ENCODE measurements at places on chromosomes 5 and 9.

DNA sequence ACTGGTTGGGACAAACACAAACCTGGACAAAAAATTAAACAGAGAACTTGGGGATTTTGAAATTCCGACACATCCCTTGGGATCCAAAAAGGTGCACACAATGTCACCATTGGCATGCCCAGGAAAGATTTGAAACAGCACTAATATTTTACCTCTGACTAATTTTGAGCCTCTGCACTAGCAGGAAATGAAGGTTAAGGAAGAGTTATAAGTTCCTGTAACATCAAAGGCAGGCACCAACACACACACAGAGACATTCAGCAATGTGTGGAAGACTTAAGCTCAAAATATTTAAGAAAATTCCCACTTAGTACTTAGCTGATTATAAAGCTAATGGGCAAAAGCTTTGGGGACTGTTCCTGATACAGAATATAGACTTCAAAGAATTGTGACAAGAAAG, 247.0 kb downstream of the CDH9 start:
- no peak for DNase-seq

- DNase-seq = no peak
Observed at GRCh38 chr5:126640866-126641265, 40.1 kb downstream of the PHAX start.

- no peak for DNase-seq
Observed at GRCh38 chr5:149319174-149319573, 26.1 kb upstream of the GRPEL2 start.

GRCh38 chr9:37010180-37010579, 23.9 kb downstream of the PAX5 start:
- no peak for DNase-seq

DNA sequence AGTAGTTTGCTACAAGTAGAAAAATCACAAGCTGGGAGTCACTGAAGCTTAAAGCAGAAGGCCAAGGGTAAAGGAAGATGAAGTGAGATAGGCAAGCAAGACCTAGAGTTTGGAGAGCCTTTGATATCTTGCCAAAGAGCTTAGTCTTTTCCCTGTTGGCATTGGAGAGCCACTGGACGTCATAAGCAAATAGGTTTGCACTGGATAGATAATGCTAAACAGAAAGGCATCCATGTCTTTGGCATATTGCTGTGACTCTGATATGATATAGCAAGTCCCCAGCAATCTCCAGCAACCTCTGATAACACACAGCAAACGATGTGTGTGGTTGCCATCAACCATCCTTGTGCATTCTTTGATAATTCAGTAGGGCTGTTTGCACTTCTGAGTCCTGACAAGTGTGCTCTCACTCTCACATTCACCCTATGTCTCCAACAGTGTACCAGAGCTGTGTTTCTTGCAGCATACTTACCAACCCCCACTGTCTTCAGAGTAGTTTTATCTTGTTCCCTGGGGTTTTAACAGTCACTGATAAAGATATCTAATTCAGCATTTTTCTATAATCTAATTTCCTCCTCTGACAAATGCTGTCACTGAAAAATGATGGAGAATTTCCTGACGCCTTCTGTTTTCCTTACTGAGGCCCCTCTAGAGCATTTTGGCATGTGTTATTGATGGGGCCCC, 16.9 kb upstream of the FREM1 start:
- no peak for DNase-seq

DNA sequence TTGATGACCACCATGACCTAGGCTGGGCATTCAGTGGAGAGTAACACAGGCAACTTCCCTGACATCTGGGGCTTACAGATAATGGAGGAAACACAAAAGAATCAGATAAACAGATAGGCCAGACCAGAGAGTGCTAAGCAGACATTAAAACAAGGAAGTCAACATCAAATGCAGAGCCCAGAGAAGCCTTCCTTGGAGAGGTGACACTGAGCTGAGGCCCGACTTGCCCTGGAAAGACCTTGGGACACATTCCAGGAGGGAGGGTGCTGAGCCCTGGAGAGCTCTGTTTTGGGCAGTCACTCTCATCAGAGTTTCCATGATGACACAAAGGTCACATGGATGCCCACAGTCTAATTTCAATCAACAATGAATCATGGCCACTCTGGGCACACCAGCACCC, 31.9 kb upstream of the C5orf58 start:
- no peak for DNase-seq

GRCh38 chr9:89022001-89022759, 30.9 kb downstream of the S1PR3 start:
- no peak for DNase-seq

- no peak for DNase-seq
Observed at GRCh38 chr5:53631251-53631650, 70.8 kb downstream of the NDUFS4 start.

GRCh38 chr5:143128412-143129071, 274.9 kb downstream of the NR3C1 start:
- no peak for DNase-seq

- no peak for DNase-seq
Observed at GRCh38 chr9:106581973-106582372, 281.0 kb upstream of the ZNF462 start.

DNA sequence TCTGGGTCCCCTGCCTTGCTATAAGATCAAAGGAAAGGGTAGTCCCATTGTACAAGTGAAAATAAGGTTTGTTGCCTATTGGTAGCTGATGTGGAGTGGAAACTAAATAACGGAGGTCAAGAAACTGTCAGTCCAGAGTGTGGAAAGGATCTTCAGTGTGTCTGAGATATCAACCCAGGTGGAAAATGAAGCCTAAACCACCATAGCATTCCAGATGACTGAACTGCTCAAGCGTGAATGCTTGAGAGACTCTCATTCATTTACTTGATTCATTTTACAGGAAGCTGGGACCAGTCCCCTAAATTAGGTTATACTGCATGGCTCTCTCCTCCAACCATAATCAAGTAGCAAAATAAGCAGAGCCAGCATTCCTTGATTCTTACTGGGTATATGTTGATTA, 116.0 kb upstream of the SLC28A3 start:
- DNase-seq = no peak

DNA sequence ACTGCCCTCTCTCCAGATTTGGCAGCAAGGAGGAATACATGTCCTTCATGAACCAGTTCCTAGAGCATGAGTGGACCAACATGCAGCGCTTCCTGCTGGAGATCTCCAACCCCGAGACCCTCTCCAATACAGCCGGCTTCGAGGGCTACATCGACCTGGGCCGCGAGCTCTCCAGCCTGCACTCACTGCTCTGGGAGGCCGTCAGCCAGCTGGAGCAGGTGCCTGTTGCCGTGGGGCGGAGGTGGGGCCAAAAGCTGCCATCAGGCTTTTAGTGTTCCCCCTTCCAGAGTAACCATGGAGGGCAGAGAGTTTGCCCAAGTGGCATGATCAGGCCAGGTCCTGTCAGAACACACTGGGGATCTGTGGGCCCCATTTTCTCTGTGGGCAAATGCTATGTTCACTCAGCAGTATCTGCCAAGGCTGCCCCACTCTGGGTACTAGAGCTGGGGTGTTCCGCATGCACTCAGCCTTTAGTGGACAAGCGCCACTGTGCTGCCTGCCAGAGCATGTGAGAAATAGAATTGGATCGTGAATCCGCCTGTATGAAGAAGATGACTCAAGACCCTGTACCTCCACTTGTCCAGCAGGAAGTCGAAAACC, 117.1 kb downstream of the DAB2IP start:
- DNase-seq = no peak

DNA sequence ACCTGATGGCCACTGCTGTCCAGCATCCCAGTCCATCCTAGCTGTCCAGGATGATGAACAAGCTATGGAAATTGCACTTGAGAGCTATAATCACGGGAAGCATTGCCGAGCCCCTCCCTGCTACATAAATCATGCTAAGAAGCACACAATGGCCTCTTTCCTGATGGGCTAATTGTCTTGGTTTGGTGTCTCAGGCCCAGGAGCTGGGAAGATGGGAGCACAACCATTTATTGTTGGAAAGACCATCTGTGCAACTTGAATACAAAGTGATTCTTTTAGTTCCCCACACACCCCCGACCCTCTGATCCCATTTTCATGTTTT, 80.4 kb downstream of the RGS3 start:
- no peak for DNase-seq

GRCh38 chr5:143044265-143044664, 274.1 kb downstream of the ARHGAP26 start:
- DNase-seq = no peak

DNA sequence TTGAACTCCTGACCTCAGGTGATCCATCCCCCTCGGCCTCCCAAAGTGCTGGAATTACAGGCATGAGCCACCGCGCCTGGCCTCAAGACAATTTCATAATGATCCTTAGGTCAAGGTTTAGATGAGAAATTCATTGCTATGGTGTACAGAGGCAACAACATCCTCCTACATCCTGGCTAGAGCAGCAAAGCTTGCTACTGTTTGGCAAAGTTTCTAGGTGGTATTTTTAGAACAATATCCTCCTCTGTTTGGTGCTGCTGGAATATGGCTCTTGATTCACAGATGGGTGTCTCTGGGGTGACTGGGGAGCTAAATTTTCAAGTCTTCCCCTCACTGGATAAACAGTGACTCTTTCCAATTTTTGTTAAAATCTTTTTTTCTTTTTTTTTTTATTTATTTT, 30.6 kb downstream of the CRHBP start:
- DNase-seq = no peak

GRCh38 chr9:15416880-15417279, 5.8 kb upstream of the SNAPC3 start:
- DNase-seq = no peak

- DNase-seq = no peak
Observed at GRCh38 chr5:28766565-28767158, 1728.3 kb upstream of the CDH9 start.

- no peak for DNase-seq
Observed at GRCh38 chr9:92894711-92895362, 17.0 kb upstream of the ZNF484 start.

DNA sequence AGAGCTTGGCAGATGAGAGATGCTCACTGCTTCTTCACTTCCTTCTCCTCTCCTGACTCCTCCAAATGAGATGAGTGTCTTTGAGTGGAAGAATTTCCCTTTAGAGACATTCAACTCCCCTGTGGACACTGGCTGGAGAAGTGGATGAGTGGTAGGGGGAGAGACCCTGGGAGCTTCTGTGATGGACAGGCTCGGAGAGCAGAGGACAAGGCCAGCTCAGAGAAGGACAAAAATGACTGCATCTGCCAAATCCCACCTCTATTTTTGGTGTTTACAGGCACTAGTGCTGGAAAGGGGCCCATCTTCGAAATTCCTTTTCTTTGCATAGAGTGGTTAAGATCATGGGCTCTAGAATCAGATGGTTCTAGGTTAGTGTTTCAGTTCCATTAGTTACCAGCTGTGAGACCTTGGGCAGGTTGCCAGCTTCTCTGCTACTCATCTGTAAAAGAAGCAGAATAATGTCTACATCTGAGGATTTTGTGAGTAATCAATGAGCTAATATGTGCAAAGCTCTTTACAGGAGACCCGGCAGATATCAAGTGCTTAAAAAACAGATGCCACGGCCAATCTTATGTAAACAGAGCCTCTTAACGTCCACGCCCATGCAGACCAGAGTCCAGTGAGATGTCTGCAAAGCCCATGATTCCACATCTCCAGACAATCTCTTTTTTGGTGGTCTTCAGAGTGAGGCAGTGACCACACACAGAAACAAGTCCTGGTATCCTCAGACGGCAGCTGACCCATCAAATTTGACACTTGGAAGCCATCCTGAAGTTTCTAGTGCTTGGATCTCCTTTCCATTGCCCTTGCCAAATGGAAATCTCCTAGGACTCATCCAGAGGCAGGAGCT, 13.6 kb upstream of the COL27A1 start:
- no peak for DNase-seq

All from NCI-H187 treated with DMSO at 0.1 percent for 48 hours (cell line).